ENCODE measurements at places on chromosomes 2 and 18.

DNA sequence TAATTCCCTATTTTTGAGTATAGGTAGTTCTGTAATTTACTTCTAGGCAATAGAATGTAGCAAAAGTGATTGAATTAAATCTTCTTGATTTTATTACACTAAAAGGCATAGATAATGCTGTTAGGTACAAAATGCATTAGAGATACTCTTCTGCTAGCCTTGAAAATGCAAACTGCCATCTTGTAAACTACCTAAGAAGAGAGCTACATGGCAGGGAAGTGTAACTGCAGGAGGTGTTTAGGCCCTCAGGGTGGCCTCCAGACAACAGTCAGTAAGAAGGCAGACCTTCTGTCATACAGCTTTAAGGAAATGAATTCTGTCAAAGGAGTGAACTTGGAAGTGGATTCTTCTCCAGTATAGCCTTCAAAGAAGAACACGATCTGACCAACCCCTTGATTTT, 1396.8 kb upstream of the SLC39A10 start:
- DNase-seq = no peak

DNA sequence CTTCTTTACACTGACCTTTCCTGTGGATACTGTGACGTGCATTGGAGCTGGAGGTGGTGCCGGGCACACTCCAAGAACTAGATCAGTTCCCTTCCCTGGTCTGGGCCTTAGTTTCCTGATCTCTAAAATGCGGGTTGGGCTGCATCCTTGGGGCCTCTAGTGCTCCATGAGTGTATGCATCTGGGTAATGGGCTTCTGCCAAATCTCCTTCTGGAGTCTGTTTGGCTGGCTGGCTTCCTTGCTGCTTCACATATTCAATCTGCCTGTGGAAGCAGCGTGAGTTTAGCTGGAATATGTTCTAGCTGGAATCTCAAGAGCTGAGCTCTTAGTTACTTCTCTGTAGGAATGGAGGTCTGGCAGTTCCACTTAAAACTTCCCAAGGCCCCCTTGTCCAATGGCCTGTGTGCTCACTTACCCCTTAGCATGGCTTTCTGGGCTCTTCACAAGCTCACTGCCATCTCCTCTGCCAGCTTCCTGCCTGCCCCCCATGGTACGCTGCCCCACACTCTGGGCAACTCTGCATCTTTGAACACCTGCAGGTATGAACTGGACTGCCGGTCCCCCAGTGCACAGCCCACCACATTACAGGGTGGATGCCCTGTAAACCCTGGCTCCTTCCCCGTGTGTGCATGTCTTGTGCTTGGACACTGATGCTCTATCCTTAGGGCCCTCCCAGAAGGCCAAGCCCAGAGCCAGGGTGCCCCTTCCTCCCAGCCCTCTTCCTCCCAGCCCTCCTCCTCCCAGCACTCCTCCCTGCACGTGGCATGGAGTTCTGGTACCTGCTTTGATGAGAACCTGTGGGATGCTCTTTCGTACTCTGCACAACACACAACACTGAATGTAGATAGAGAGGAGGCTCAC, 103.6 kb upstream of the SMAD2 start:
- no peak for DNase-seq

DNA sequence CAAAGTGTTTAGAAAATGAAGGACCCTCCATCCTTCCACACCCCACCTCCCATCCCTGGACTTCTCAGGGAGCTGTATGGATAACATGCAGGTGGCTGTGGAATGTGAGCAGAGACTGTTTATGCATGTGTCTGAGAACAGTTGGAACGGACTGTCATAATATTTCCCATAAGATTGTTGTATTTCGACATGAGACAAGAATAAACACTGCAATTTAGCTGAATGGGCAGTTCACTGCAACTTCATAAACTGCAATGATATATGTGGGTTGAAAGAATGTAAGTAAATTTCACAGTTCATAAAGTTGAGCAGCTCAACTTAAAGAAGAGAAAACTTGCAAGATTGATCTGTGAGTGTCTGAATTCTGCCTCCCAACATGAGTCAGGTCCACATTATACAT, 74.6 kb downstream of the MEP1B start:
- no peak for DNase-seq

- no peak for DNase-seq
These were observed 5.7 kb downstream of the SPOPL start for GRCh38 chr2:138507267-138507666.

DNA sequence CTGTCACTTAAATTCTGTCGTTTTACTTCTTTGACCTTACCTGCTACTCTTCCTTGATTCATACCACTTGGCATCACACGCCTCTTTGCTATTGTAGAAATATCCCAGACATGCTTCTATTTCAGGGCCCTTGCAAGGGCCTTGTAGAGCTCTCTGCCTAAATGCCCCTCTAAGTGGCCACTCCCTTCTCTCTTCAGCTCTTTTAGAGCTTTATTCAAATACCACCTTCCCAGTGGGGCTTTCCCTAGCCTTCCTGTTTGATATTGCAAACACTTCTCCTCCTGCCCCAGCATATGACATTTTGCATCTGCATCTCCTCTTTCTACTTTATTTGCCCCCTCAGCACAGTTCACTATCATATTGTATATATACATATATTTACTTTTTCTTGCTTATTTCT, 54.0 kb downstream of the PELI1 start:
- no peak for DNase-seq

GRCh38 chr2:209121691-209122090, 302.2 kb upstream of the MAP2 start:
- DNase-seq = no peak

DNA sequence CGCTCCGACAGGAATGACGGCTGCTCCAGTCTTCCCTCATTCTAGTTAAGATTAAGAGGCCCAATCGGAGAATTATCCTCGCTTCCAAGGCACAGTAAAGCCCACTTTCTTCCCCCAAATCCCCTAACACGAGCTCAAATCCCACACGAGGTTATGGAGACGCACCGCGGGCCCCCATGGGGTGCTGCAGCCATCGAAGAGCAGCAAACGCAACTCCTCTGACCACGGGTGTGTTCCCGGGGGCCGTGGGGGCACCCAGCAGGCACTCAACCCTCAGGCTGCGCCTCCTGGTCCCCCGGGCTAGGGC, 446 bp downstream of the COPS9 start:
- no peak for DNase-seq

- no peak for DNase-seq
These were observed 48.2 kb downstream of the RPL37A start for GRCh38 chr2:216546641-216547403.

DNA sequence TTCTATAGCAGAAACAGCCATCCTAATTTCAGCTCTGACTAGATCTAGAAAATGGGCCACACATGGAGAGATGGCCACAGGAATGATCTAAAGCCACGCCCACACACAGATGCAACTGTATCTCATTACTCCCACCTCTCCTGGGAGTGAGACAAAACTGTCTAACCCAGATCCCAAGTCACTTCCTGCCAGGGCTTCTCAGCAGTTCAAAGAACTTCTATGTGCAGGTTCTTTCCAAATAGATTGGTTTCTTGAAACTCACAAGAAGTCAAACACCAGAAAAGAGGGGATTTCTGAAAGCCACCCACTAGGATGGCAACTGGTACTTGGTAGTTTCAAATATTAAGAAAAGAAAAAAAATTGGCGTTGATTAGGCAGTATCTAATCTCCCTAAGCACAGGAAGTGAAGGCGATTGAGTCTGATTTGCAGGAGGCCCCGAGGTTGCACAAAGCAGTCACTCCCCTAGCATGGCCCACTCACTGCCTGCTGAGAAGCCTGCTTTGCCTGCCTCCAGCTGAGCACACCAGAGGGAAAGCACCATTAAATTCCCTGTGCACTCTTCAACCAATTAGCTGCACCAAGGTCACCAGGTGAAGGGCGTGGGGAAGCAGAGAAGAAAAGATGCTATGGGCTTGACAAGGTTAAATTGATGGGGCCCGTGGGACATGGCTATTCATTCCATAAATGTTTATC, 51.1 kb downstream of the PAPOLG start:
- no peak for DNase-seq

DNA sequence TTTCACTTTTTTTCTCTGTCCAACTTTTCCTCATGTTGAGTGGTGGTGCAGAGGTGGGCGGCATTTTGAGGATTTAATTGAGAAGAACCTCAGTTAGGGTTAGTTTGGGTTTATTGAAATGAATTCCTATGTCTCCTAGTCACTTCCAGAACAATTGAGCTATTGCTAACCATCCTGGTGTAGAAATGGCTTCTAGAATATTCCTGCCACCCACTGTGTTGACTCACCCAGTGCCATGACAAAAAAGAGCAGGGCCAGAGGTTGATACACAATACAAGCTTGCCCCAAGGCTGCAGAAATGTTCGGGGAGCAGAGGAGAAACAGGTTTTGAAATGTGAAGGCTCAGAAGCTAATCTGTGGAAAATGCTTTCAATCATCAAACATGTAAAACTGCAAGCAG, 167.1 kb upstream of the TRIB2 start:
- DNase-seq = no peak

DNA sequence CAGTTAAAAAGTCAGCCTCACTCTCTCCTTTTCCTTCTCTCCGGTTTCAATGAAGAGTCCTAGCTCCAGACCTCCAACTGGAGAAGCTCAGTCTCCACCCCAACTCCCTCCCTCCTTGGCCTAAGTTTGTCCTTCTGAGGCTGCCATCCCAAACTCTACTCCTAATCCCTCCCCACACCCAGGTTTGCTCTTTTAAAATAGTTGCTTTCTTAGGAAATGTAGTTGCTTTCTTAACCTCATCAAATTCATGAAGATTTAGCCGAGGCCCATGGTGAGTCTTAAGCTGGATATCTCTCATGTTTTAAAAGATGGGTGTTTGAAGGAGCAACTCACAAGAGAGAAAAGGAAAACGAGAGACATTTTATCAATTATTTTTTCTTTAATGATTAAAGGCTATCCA, 937 bp upstream of the LANCL1 start:
- DNase-seq = peak; percentile 56

All from ovary (tissue), 10 donors.